Fibroblast of the aortic adventitia (primary cell): ENCODE measurements at places on chromosomes 12 and 14.
A peak's percentile ranks its signal among the peaks of the same experiment; 100 is the strongest.

GRCh38 chr14:93042968-93043940 is 72.5 kb downstream of the ITPK1 start:
- peak; percentile 94 for DNase-seq

GRCh38 chr14:102508410-102508773 is 1.2 kb downstream of the ANKRD9 start:
- no peak for DNase-seq

GRCh38 chr12:6375269-6376078 is at the start of gene SCNN1A:
SCNN1A (minus strand) TSS chr12:6375563; CDS start chr12:6374783, 780 bp downstream.
- DNase-seq: no peak

DNA sequence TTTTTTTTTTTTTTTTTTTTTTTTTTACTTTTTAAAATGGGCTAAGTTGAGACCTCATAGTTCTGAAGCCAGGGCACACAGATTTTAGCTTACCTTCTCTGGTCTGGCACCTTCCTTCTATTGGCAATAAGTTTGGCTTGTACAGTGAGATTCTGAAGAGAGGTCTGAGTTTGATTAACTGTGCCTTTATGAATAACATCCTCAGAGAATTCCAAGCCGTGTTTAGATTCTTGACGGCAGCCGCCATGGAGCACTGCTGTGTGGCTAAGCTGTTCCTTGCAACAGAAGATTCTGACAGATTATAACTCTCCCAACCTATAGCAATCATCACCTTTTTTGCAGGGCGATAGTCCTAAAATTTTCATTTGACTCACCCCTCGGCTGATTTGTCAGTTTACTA is 354.9 kb upstream of the FAR2 start:
- peak; percentile 6 for DNase-seq

- DNase-seq: no peak
Observed at GRCh38 chr14:101509730-101510371, 51.4 kb upstream of the DIO3 start.

GRCh38 chr14:39469094-39469710 is 37.0 kb upstream of the FBXO33 start:
- DNase-seq: peak; percentile 8

GRCh38 chr12:68699486-68699885 is 12.7 kb downstream of the NUP107 start:
- DNase-seq: no peak

GRCh38 chr12:33654313-33654712 is 214.7 kb upstream of the SYT10 start:
- DNase-seq: no peak

GRCh38 chr14:64045091-64045490 is 192.3 kb downstream of the SYNE2 start:
- DNase-seq: no peak

DNA sequence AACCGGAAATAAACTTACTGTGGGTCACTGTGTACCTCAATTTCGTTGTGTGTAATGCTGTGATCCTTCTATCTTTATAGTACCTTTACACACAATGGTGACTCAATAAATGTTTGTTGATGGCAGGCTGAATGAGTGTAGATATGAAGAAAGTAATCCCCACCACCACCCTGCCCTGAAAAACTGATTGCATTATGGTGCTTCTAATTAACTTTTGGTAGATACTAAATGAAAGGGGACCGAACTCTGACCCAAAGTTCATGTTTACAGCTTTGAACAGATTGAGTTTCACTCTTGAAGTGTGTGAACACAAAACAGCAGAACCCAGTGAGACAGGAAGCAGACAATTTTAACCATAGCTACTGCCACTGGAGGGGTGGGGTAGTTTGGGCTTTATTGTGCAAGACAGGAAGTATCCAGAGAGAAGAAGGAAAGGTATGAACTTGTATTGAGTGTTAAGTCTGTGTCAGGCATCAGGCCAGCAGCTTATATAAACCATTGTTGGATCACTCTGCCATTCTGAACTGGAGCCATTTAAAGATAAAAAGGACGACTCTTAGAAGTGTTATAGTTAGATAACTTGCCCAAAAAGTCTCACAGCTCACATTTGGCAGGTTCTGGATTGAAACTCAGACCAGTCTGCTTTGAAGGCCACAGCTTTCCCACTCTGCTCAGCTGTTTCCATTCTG is 197.0 kb upstream of the AMIGO2 start:
- DNase-seq: peak; percentile 94

- DNase-seq: peak; percentile 84
Observed at GRCh38 chr14:67241411-67242167, at the start of gene PALS1. PALS1 (plus strand) TSS chr14:67241435; CDS start chr14:67279171, 37,736 bp downstream.

- DNase-seq: no peak
Observed at GRCh38 chr12:72509891-72510290, 237.7 kb downstream of the TRHDE start.

- no peak for DNase-seq
Observed at GRCh38 chr12:111783046-111783445, 16.3 kb downstream of the ALDH2 start.

- DNase-seq: no peak
Observed at GRCh38 chr12:101650346-101651117, 46.9 kb upstream of the CHPT1 start.

GRCh38 chr12:77124767-77125166 is 59.4 kb upstream of the E2F7 start:
- peak; percentile 52 for DNase-seq

GRCh38 chr14:88695870-88696269 is 96.9 kb downstream of the EML5 start:
- no peak for DNase-seq

- no peak for DNase-seq
Observed at GRCh38 chr12:11630046-11630706, 19.3 kb upstream of the ETV6 start.

GRCh38 chr12:49865782-49866135 is 22.9 kb upstream of the BCDIN3D start:
- no peak for DNase-seq

DNA sequence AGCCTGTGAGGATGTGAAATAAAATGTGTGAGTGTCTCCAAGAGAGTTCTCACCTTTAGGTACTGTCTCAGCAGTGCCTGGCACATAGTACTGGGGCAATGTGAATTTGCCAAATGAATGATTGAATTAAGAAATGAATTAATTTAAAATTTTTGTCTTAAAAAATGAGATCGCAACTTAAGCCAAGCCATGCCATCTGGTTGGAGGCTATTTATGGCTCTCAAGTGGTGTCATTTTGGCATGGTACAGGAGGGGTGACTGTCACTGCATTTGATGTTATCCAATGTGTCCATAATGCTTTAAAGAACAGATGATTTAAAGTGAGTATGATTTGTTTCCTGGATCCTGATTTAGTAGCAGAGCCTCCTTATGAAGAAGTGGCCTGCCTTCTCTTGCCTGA is 80.3 kb downstream of the SRGAP1 start:
- no peak for DNase-seq

GRCh38 chr14:25042362-25043299 is 7.3 kb downstream of the STXBP6 start:
- peak; percentile 73 for DNase-seq

- no peak for DNase-seq
Observed at GRCh38 chr14:101851736-101852405, 90.4 kb downstream of the PPP2R5C start.

GRCh38 chr12:6494258-6494743 is 399 bp downstream of the NCAPD2 start:
- no peak for DNase-seq

DNA sequence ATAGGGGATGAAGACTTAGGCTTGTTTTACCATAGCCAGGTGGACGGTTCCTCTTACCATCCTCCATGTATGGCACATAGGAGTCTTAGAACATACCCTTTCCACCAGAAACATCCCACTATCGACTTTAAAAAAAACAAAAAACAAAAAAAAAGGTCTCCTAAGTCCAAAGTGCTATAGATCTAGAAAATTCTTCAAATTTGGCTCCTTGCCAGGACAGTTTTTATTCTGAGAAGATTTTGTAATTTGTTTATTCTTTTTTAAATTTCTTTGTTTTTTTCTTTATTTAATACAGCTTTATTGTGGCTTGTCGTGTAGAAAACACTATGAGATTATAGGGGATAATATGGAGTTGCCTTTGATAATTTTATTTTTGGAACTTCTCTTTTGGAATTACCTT is 197.7 kb downstream of the NUBPL start:
- no peak for DNase-seq

- DNase-seq: no peak
Observed at GRCh38 chr12:96060041-96060440, 24.7 kb upstream of the LTA4H start.

DNA sequence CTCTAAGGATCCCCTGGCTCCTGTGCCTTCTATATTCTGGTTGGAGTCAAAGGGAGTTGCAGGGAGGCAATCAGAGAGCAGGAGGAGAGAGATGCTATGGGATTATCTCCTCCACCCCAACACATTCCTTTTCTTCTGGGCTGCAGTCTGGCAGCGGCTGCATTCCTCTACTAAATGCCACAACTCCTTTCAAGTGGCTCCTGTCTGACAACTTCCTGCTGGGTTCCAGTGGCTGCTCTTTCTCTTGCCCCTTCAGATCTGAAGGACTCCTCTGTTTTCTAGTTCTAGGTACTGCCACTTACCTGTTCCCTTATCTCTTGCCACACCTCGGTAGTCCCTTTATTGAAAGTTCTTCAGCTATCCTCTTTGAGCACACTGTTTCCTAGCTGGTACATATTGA is 425.0 kb downstream of the SNAPC1 start:
- no peak for DNase-seq

DNA sequence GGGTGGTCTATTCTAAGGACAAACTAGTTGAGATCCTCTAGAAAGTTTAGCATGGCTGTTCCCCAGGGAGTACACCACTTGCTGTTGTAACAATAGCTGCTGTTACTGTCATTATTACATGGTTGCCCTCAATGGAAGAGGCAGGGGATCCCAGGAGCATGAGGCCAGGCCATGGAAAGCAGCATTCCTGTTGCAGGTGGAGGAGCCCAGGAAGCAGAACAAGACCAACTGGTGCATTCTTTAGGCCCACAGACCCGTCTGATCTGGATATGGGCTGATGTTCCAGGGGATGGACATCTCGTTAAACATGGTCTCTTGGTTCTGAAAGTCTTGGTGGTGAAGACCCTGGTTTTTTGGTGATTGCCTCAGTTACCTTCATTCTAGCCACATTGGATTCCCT is 109.2 kb upstream of the WSCD2 start:
- no peak for DNase-seq

- peak; percentile 91 for DNase-seq
Observed at GRCh38 chr14:24436355-24437019, 6.1 kb downstream of the SDR39U1 start.

DNA sequence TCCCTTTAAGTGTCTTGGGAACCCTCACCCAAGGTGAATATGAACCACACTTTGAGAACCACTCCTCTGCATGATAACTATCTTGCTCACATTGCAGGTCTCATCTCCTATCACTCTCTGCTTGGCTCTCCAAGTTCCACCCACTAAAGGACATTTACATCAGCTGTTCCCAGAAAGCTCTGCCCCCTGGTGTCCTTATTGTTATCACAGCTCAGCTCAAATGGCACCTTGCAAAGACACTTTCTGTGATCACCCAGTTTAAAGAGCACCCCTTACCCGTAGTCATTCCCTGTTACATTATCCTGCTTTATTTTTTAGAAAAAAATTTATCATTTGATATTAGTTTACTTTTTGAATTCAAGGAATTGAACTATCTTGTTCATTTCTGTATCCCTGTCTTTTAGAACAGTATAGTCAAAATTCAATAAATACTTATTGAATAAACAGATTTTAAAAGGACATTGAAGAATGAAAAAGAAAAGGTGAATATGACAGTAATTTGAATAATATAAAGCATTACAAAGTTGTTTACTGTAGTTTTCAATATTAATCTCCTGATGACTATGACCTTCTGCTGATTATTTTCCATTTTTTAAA is 20.5 kb upstream of the GUCY2C start:
- peak; percentile 57 for DNase-seq

DNA sequence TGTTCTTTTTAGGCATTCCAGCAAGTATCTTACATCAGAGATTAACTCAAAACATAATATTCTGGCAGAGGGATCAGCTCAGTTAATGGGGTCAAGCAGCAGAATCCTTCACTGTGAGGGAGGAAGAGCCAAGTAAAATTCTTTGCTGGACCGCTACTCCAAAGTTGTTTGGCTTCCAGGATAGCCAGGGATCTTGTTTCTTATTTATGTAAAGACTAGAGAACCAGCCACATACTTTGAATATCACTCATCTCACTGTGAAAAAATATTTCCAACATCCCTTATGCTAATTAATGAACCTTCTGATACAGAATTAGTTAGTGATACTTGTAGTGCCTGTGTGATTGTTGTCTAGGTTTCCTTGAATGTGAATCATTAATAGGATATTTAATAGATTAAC is 94.2 kb downstream of the PLEKHA5 start:
- DNase-seq: peak; percentile 81

DNA sequence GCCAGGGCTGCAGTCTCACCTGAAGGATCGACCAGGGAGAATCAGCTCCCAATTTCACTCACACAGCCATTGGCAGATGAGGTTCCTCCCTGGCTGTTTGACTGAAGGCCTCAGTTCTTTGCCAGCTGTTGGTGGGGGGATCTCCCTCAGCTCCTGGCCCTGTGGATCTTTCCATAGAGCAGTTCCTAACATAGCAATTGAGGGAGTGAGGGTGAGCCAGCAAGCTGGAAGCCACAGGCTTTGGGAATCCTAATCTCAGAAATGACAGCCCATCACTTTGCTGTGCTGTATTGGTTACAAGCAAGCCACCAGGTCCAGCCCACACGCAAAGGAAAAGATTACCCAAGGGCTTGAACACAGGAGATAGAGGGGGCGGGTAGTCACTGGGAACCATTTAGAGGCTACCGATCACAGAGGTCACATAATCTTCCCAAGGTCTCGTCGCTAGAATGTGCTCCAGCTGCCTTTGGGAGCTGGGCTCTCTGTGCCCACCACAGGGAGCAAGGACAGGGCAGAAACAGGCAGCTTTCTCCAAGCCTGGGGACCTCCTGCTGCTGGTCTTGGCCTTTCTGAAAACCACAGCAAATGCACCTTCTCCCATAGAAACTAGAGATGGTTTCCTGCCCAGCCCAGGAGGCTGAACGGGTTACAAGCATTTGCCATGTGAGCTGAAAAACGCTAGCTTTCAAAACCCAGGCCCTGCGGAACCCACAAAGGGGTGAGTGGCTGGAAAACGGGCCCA is 4.6 kb upstream of the OTUB2 start:
- DNase-seq: no peak

GRCh38 chr12:62793256-62794217 is 141.4 kb downstream of the PPM1H start:
- DNase-seq: peak; percentile 98
